ENCODE measurements at places on chromosomes 5 and 9.

DNA sequence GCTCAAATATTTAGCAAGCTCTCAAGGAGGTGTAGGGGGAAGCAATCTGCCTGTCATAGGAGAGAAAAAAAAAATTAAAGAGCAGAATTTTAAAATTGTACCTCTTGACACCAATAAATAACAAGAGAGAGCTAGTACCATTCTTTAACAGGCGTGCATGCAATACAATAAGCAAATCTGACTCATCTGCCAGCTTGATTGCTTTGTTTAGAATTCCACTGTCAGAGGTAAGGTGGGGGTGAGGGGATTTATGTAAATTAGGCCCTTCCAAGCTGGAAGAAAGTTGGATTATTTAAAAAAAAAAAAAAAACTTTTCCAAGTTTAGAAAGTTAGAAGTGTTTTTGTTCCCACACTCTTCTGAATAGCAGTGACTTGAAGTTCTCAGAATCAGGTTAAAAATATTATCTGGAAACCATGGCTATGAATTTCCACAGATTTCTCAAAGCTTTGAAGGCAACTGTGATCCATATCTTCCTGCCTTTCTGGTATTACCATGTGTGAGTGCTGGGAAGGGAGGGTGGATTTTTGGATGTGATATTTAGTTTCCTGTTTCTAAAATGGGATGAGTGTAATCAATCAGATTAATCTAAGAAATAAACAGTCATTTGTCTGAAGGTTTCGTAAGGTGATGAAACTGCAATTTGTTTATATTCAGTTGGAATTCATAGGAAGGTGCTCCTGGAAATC, 477.5 kb downstream of the TLE4 start:
- DNase-seq = no peak

GRCh38 chr5:66882606-66883227, 286.5 kb downstream of the MAST4 start:
- DNase-seq = peak; percentile 20

GRCh38 chr5:173178369-173178910, 34.1 kb downstream of the BNIP1 start:
- DNase-seq = no peak

DNA sequence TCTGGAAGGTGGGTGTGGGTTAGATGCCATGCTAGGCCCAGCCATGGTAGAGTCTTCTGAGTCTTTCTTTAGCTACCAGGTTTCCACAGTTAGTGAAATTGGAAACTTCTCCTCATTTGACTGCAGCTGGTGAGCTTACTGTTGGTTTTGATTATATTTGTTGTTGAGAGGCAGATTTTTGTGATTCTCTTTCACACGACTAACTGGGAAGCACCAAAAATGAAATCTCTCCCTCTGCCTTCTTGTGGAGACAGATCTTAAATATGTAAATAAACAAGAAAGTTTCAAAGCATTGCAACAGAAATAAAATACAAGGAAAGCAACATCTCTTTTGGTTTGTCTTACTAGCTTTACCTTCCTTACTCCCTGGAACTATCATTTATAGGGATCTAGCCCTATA, 122.2 kb downstream of the CEMIP2 start:
- no peak for DNase-seq

DNA sequence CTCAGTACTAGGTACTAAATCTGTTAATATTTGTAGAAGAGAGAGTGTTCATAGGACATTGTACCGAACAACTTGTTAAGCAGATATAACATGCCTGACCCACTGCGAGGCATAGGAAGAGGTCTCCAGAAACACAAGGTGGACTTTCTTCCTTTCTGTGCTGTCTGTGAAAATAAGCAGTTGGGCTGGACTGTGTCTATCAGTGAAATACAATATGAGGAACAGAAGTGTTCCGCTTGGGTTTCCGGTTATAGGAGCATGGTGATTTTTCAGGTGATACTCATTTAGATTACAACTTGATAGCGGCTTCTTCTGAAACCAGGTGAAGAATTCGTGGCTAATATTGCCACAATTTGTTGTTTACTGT, 60.9 kb upstream of the TLR4 start:
- DNase-seq = no peak

- DNase-seq = no peak
Observed at GRCh38 chr5:77168879-77169244, 41.6 kb upstream of the PDE8B start.

DNA sequence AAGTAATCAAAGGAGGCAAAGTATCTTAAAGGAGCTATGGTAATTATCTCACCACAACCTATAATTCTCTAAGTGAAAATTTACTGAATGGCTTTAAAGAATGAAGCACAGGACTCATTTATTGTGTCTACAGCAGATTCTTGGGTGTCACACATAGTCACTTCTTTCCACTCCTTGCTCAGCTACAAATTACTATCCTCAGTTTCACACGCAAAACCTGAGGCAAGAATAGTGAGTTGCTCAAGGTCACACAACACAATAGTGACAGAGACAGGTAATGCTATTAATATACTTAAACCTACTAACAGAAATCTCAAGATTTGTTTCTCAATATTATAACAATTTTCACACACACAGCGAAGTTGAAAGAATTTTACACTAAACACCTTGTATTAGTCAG, 120.9 kb upstream of the STK32A start:
- no peak for DNase-seq

- no peak for DNase-seq
Observed at GRCh38 chr5:117943541-117943940, 1044.8 kb downstream of the DTWD2 start.

DNA sequence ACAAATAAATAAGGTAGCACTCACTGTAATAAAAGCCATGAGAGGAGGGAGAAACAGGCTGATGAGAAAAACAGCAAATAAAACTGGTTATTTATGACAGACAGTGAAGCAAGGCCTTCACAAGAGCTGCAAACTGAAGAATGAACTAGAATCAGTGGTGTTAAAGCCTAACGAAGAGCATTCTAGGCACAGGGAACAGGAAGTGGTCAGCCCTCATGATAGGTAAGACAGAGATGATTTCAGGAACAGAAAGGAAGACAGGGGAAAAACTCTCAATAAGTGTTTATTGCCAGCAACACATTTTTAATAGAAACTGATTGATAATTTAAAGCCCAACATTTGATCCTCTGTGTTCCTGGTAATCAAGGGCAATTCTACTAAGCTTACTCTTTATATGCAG, 124.5 kb downstream of the EDIL3 start:
- no peak for DNase-seq

GRCh38 chr5:127770272-127770671, 67.1 kb downstream of the CCDC192 start:
- DNase-seq = no peak

DNA sequence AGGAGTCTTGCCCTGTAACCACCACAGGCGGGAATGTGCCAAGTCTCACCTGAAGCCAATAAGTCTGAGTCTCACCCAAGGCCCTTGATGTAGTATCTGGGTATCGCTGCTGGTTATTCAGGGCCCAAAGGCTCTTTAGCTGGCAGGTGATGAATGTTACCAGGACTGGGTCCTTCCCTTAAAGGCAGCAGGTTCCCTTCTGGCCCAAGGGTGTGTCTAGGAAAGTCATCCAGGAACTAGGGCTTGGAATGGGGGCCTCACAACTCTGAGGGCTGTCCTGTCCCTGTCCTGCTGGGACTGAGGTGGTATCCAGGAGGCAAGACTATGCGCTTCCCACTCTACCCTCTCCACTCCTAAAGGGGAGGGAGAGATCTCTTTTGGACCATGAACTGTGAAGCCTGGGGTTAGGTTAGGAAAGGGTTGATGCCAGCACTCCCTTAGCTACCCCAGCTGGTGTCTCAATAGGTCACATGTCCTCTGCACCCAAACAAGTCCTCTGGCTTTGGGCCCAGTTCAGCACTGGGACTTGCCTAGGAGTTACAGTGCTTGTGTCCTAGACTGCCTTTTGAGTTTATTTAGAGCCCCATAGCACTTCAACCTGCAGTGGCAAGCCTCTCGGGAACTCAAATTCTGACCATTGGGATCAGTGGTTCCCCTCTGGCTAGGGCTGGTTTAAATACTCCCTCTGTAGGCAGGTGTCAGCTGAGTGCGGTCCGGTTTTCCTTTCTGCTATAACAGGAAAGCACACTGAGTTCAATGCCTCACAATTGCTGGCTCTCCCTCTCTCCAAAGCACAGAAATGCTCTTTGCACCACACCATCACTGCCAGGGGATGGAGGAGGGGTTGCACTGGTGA, 22.5 kb upstream of the RANBP3L start:
- DNase-seq = no peak
